ENCODE measurements at places on chromosomes 6 and 20.

GRCh38 chr20:51372176-51372803, 170.2 kb downstream of the NFATC2 start:
- DNase-seq, result no peak

GRCh38 chr20:10673842-10674683, at the start of gene JAG1:
TSS of gene JAG1 (minus strand) at chr20:10673999. CDS start at chr20:10673530, 469 bp downstream.
- DNase-seq, result no peak

GRCh38 chr6:139303185-139303584, 11.4 kb upstream of the TXLNB start:
- no peak for DNase-seq

DNA sequence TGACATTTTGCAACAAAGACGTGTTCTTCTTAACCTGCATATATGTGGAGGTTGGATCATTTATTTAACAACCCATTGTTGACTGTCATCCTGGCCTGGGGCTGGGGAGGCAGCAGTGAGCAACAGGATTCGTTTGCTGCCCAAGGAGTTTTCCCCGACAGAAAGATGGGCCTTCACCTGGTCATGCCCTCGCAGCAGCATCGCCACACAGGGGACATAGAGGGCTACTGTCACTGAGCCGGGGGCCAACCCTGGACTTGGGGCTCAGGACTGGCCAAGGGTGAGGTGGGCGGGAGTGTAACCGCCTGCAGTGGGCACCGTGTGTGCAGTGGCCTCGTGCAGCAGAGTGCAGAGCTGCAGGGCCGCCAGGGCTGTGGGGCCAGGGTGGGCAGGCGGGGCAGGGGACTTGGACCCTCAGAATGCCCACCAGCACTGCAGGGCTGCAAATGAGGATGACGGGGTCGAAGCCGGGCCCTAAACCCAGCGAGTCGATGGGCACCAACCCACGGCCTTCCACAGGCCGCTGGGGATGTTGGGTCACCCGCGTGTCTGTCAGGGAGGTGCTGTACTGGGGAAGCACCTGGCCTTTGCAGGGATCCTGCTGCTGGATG, 11.8 kb downstream of the DUSP22 start:
- DNase-seq, result no peak

GRCh38 chr6:96836631-96837080, 621 bp downstream of the GPR63 start:
- no peak for DNase-seq

- DNase-seq, result no peak
These were observed 168.5 kb downstream of the CDC5L start for GRCh38 chr6:44556046-44556445.

- no peak for DNase-seq
These were observed 19.3 kb downstream of the SLC13A3 start for GRCh38 chr20:46631874-46632446.

All from activated naive CD4-positive, alpha-beta T cell (primary cell).